ENCODE measurements at places on chromosomes 4 and X.
A peak's percentile ranks its signal among the peaks of the same experiment; 100 is the strongest.

GRCh38 chr4:123064390-123064789 is 142.0 kb upstream of the NUDT6 start:
- no peak for DNase-seq

DNA sequence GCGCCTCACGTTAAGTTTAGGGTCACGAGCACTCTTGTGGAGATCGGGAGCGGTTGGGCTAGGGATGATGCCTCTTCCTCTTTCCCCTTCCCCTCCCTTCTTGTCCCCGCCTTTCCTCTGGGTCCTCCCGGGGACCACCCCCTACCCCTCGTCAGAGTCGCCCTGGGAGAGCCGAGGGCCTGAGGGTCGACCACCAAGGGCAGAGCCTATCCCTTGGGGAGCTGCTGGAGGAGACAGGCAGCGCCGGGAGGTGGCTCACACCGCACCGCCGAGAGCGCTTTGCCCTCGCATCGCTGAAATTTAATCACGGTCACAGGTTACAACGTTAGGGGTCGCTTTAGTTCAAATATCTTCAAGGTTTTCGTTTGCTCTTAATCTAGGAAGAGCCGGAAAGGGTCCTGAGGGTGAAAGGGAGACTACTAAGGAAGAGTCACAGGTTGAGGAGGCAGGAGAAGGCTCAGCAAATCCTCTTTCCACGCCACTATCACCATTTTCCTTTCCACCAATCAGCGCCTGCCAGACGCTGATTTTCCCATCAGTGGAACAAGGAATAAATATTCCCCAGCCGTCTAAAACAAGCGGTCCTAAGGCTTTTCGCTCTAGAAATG is 528 bp upstream of the SNCA start:
- peak; percentile 71 for DNase-seq

DNA sequence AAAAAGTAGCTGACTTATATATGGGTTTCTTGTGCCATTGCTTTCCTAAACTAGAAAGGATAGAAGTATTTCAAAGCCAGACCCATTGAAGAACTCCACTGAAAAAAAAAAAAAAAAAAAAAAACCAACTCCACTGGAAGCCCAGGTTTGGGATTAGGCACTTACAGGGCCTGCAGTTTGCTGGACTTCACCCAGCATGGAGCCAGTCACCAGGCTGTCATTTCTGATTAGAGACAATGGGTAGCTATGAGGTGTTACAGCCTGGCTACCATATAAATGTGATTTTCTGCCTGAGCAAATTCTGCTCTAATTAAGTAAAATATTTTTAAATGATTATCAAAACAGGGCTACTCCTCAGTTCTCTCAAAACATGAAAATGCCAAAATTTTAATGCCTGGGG is 49.5 kb downstream of the HS6ST2 start:
- no peak for DNase-seq

GRCh38 chr4:139622901-139623381 is 42.7 kb upstream of the MGST2 start:
- DNase-seq = no peak

- no peak for DNase-seq
These were observed 96.4 kb downstream of the GPC3 start for GRCh38 chrX:133888984-133889383.

DNA sequence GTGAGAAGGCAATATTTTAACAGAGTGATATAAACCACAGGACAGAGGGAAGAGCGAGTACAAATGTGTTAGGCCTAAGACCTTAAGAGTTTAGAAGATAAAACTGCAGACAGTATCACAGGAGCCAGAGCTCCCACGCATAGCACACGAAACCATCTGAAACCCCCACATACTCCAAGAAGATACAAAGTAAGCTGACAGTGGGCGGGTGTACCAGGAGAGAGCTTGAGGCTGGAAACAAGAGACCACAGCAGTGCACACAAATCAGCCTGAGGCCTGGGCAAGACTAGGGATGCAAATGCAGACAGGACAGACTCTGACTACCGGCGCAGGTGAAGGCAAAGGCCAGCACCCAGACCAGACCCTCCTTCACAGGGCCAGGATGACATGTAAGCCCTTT is 54.1 kb upstream of the ARHGAP24 start:
- DNase-seq = no peak

DNA sequence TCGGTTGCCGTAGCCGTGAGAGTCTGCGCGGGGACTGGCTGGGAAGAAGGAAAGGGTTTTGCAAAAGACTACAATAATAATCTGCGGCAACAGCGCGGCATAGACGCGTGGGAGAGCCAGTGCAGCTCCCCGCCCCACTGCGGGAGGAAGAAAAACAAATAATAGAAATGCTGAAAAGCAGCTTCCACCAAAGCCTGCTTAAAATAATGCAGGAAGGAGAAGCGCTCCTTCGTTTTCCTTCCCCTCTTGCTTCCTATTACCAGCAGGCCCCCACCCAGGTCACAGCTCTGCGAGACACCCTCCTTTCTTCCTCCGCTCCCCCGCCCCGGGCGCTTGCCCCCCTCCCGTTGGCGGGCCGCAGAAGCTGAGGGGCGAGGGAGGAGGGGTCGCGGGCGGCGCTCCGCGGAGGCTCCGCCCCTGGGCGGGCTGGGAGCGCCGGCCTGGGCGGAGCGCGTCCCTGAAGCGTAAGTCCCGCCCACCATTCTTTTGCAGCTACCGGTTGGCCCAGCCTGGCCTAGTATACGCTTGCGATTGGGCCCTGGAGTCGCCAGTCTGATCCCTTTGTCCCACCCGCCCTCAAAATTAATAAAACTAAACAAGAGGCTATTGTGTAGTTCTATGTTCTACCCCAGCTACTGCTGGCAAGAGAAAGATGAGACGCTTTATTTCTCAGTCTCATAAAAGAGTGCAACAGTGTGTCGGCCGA is 636 bp upstream of the AMOT start:
- DNase-seq = peak; percentile 86

GRCh38 chr4:151563194-151563593 is 154.2 kb downstream of the FHIP1A start:
- DNase-seq = peak; percentile 32

DNA sequence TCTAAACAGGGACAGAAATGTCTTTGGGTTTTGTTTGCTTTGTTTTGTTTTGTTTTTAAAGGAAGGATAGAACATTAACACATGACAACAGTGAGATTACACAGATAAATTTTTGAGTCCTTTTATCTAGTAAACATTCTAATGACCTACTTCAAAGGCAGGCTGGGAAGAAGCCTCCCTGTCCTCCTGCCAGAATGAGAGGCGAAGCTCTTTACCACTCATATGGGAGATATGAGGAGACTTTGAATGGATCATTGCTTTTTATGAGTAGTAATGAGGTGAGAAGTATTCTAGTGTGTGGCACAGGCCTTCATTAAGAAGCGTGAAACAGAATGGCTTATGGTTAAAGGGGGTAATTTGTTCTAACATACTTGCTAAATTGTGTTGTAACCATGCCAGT is 172.0 kb downstream of the FBXO8 start:
- DNase-seq = no peak

DNA sequence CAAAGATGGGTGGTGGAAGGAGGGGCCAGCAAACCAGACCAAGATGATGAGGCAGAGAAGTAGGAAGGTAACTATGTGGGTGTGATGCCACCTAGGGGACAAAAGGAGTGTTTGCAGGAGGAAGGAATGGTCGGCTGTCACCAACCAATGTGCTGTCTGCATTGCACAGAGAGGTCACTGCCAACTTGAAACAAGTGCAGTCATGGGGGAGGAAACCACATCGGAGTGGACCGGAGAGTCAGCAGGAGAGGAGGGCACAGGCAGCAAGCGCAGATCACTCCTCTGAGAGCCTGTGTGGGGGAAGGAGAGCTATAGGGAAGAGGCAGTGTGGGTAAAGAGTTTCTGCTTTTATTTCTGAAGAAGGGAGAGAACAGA is 38.5 kb upstream of the FGFBP2 start:
- DNase-seq = peak; percentile 62

DNA sequence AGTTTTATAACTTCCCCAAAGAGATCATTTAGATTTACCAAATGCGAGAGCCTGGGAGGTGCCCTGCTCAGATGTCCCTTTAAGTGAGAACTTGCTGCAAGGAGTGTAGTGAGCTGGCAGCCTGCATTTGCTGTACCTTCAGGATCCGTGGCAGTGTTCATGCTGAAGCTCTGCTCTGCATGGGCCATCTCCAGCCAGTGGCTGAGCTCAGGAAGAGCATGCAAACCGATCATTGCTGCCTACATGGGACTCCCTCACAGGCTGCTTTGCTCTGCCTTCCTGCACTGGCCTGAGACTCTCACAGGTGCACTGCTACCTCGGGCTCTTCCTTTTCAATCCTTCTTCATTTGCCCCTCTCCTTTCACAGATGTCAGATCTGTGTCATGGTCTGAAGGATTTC is 152.0 kb upstream of the SFRP2 start:
- DNase-seq = peak; percentile 32

DNA sequence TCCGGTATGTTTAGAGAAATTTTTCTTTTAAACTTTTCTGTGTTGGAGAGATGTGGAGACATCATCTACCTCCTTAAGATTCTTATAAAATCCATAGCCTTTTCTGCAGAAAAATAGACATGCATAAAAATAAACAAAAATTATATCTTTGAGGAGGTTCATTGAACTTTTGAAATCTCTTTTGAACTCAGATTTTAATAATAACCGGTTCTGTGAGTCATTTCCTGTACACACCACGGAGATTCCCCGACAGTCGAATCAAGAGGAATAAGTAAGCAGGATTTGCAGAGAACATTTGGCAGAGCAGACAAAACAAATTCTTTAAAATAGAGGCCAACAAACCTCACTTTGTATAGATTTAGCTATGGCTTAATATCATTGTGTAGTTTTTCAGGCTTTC is 918.7 kb upstream of the POU3F4 start:
- DNase-seq = no peak

GRCh38 chr4:185550933-185551332 is 15.6 kb upstream of the PDLIM3 start:
- DNase-seq = no peak

GRCh38 chr4:66640233-66640990 is 904.9 kb downstream of the CENPC start:
- no peak for DNase-seq

DNA sequence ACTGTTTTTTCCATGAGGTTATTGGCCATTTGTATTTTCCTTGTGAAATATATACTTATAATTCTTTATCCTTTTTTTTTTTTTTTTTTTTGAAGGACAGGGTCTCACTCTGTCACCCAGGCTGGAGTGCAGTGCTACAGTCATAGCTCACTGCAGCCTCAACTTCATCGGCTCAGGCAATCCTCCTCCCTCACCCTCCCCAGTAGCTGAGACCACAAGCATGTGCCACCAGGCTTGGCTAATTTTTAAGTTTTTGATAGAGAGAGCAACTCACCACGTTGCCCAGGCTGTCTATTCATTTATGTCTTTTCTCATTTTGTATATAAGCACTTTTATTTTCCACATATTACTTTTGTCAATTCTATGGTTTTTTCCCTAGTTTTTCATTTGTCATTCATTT is 16.8 kb downstream of the RBPJ start:
- DNase-seq = no peak

DNA sequence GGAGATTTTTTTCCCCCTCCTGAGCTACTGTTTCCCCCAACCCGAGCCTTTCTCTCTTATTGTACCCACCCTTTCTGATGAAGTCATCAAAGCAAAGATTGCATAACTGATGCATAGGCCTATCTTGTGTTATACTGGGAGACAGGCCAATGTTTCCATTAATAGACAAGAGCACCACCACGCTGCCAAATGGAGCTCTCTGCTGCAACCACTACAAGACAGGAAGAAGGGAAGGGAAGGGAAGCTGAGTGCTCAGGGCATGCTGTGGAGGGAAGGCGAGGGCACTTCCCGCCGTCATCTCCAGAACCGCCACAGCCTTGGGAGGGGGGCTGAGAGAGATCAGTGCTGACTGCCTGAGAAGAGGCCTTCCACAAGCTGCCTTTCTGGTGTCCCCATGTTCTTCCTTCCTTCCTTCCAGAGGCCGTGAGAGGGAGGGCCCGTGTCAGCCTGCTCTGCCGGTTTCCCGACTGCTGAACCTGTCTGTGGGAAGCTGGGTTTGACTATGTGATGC is 75.0 kb downstream of the MGST2 start:
- DNase-seq = no peak

DNA sequence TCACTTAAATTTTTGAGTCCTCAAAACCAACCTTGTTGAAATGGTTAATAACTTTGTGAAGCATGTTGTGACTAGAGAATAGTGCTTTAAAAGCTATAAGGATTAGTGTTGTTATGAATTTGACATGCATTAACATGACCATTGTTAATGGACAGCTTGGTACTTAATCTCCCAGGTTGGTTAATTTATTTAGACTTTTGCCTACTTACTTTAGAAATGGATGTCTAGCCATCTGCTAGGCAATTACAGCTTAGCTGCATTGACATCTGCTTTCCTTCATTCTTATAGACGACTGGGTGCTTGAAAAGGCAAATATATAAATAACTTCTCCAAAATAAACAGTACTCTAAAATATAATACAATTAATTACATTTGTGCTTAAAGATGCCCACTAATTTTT is 368.0 kb downstream of the CCSER1 start:
- no peak for DNase-seq

GRCh38 chr4:137390707-137391106 is 141.6 kb downstream of the PCDH18 start:
- no peak for DNase-seq

GRCh38 chrX:28042826-28043564 is 61.7 kb upstream of the DCAF8L1 start:
- DNase-seq = no peak

DNA sequence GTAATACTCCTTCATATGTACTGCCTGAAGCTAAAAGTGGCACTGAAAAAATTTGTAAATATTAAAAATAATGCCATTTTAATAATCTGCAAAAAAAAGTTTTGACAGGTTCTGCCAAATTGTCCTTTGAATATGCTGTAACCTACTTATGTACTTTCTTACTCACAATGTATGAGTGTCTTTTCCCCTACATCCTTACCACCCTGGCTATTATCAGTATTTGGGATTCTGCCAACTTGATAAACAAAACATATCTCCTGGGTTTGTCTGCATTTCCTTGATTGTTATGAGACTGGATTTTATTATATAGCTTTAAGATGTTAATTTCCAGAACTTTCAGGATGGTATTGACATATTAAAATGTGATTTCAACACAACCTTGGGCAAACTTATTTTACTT is 187.9 kb downstream of the CHM start:
- no peak for DNase-seq

- DNase-seq = no peak
These were observed 492.3 kb downstream of the CENPC start for GRCh38 chr4:67052814-67053675.

DNA sequence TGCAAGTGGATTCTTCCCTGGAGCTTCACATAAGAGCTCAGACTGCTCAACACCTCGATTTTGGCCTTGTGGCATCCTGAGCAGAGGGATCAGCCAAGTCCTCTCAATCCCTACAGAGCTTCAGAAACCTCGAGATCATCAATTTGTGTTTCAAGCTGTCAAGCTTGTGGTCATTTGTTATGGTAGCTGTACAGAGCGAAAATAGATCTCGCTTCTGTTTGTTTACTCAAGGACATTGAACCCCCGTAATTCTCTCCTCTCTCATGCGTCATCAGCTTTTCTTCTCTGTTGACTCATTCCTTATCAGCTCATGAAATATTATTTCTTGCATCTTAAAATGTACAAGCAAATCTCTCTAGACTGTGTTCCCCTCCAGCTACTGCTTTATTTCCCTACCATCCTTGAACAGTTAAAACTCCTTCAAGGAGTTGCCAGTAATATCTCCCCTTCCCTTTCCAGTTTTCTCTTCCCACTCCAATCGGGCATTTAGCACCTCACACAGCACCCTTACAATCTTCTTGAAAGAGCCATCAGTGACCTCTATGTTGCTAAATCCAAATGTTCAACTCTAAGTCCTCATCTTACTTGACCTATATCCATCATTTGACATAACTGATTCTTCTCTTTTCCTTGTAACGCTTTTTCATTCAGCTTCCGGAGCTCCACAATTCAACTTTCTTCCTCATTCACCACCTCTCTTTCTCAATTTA is 106.2 kb upstream of the FAT1 start:
- no peak for DNase-seq

GRCh38 chr4:177596991-177597390 is 154.8 kb upstream of the AGA start:
- DNase-seq = no peak
